ENCODE measurements at places on chromosomes 7 and 10.

DNA sequence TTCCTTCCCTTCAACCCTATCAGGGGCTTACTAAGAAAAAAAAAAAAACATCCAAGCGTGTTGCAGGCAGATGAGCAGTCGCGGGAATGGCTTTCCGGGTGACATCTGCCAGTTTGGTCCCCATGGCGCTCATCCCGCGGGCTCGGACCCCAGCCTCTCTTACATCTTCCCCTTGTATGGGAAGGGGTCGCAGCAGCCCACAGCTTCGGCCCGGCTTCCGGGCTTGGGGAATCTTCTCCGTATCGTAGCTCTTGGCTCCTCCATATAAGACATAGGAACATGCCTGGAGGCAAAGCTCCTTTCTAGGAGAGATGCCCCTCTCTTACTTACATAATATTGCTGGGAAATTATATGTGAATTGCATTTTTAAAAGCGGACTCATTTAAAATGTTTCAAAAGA, 99.5 kb downstream of the CUX1 start:
- no peak for DNase-seq

- no peak for DNase-seq
Measured at GRCh38 chr7:29853072-29853471, 46.8 kb downstream of the WIPF3 start.

- DNase-seq = no peak
Measured at GRCh38 chr10:93838278-93838677, 55.5 kb upstream of the SLC35G1 start.

- DNase-seq = no peak
Measured at GRCh38 chr10:46018453-46019176, 11.8 kb downstream of the NCOA4 start.

- no peak for DNase-seq
Measured at GRCh38 chr7:39919646-39920045, 30.4 kb upstream of the CDK13 start.

- no peak for DNase-seq
Measured at GRCh38 chr10:133328358-133329343, 8.0 kb downstream of the CALY start.

- DNase-seq = no peak
Measured at GRCh38 chr7:72156671-72157070, 255.5 kb downstream of the CALN1 start.

- DNase-seq = no peak
Measured at GRCh38 chr7:87159538-87159937, 7.3 kb downstream of the DMTF1 start.

GRCh38 chr7:90530263-90530662, 60.8 kb downstream of the PTTG1IP2 start:
- no peak for DNase-seq

- no peak for DNase-seq
Measured at GRCh38 chr7:52726986-52727385, 308.4 kb upstream of the POM121L12 start.

GRCh38 chr10:125407000-125407502, 246.7 kb upstream of the CTBP2 start:
- DNase-seq = no peak

DNA sequence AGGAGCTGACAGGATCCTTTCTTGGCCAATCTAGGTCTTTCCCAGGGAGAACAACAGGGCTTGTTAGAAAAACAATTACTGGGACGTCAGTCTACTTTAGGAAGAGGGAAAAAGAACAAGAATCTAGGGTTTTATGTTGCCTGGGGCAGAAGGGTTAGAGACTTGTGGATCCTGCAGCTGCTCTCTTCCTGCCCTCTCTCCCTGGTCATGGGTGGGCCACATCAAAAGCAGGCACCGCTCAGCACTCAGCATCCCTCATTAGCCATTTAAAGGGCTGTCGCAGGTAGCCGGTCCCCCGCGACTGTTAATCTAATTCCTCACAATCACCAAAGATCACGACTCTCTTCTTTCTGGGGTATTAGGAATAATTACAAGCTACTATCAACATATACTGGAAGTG, 631.9 kb downstream of the CALN1 start:
- no peak for DNase-seq

GRCh38 chr7:8035647-8036518, 67.3 kb downstream of the GLCCI1 start:
- no peak for DNase-seq

DNA sequence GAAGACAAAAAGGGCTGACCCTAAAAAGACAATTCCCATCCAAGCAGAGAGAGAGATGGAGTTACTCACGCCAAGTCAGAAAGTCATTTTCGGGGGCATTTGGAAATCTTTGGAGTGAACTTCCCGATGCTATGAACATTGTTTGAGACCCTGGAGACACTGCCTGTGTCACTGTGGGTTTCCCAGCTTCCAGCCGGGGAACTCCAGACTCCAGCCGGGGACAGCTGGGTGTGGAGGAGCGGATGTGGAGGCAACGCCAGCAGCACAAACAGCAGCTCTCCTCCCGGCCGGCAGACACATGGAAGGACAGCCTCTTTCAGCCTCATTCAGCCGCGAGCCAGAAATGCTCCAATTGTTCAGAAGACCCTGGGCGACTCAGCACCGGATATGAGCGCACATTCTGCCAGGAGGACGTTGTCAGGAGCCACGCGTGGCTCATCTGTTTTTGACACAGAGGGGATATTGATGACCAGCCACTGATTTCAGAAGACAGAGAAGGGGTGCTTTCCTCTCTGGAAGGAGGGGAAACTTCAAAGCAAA, 97.6 kb downstream of the PRPF18 start:
- DNase-seq = no peak

DNA sequence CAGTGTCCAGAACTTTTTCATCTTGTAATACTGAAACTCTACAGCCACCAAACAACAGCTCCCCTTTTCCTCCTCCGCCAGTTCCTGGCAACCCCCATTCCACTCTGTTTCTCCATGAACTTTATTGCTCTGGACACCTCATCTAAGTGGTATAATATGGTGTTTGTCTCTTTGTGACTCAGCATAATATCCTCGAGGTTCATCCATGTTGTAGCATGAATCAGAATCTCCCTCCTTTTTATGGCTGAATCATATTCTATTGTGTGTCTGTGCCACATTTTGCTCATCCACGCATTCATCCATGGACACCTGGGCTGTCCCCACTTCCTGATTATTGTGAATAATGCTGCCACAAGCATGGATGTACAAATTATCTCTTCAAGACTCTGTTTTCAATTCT, 124.4 kb upstream of the FGFR2 start:
- DNase-seq = no peak

GRCh38 chr10:59905066-59905730, 1.2 kb downstream of the CCDC6 start:
- no peak for DNase-seq

DNA sequence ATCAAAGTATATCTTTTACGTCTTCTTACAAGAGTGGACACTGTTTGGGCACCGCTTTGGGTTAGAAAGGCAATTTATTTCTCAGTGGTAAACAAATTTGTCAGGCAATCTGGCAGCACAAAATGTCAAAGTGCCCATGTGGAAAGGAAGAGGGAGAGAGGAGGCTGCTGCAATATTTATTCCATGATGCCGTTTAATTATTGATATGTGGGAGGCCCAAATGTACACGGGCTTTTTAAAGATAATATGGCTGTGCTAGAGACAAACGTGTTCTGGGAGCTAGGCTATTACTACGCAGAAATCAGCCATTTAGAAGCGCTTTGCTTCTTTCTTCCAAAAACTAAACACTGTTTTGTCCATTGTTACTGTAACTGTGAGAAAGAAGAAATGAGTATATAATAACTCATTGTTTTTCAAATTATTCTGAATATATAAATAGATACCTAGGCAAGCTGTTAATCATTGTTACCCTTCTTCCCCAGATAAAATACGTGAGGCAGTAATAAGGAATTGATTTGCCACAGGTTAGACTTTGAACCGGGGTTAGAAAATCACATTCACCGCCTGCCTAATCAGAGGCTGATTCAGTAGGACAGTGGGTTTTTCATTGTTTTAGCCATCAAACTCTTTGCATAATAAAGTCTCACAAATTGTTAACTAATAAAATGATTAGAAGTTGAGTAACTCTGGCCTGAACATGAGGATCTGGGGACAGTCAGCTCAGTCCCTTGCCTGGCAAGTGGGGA, 116.5 kb upstream of the FRMD4A start:
- no peak for DNase-seq

DNA sequence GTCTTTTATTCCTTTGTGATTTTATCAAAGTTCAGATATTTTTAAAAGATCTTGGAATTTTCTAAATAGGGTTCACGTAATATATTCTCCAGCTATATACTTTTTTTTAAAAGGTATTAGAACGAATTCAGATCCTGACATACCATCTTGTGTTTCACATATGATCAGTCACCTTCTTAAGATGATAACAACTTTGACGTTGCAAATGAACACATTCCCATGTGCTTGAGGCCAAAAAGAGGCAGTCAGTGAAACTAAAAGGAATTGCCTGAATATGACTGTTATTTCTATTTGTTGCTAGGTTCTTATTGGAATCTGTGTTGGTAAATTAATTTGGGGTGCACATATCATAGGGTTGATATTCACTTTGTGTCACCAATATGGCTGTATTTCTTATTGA, 310.1 kb downstream of the MDFIC start:
- DNase-seq = no peak

- no peak for DNase-seq
Measured at GRCh38 chr7:1630700-1631336, 39.3 kb upstream of the ELFN1 start.

- no peak for DNase-seq
Measured at GRCh38 chr7:27917774-27918314, 177.9 kb downstream of the TAX1BP1 start.

DNA sequence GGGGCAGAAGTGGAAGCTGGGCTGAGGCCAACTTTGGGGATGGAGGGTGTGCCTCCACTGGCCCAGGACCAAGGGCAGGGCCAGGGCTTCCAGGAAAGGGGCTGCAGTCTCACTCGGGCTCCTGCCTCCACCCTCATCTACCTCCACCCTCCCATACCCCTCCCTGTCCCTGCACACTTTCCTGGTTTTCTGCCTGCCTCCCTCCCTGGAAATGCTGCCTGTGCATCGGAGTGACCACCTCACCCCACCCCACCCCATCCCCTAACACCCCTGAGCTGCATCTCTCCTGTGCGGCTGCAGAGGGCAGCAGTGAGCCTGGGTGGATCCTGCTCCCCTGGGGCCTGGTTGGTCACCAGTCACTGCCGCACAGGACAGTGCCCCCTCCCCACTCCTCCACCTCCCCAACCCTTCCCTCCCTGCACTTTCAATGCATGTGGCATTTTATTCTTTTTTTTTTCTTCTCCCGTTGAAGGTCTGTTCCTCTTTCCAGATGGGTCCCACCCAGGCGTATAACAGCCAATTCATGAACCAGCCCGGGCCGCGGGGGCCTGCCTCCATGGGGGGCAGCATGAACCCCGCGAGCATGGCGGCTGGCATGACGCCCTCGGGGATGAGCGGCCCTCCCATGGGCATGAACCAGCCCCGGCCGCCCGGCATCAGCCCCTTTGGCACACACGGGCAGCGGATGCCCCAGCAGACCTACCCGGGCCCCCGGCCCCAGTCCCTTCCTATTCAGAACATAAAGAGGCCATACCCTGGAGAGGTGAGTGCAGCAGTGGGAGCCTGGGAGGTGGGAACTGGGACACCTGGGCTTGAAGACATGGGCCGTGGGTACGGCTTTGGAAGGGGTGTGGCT, 54.1 kb upstream of the PPIF start:
- no peak for DNase-seq
